ENCODE measurements at places on chromosomes 4 and X.

GRCh38 chrX:65679071-65679540 lies 11.7 kb downstream of the MSN start:
- DNase-seq = no peak

- DNase-seq = no peak
These were observed 19.4 kb upstream of the ELF2 start for GRCh38 chr4:139196462-139196861.

- no peak for DNase-seq
These were observed 238.1 kb downstream of the ARAP2 start for GRCh38 chr4:36006226-36006625.

DNA sequence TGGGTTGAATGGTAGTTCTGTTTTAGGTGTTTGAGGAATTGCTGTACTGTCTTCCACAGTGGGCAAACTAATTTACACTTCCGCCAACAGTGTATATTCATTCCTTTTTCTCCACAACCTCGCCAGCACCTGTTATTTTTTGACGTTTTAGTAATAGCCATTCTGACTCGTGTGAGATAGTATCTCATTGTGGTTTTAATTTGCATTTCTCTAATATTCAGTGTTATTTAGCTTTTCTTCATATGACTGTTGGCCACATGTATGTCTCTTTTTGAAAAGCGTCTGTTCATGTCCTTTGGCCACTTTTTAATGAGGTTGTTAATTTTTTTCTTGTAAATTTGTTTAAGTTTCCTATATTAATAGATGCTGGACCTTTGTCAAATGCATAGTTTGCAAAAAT lies 26.9 kb upstream of the WDR17 start:
- DNase-seq = no peak

DNA sequence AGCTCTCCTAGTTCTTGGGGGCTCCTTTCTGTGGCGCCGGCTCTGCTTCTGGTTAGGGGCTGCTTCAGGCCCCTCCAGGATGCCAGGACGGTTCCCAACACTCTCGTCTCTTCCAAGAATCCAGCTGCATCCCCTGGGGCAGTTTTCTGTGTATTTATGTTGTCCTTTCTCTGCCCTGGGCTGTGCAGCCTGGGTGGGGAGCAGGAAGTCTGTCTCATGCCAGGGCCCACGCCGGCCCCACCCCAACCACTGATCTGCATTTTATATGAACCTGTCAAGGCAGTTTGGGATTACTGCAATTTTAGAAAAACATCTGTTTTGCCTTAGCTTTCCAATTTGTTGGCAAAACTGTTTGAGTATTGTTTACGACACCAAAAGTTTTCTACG lies 14.6 kb downstream of the CTBP1 start:
- DNase-seq = no peak
